ENCODE measurements at places on chromosomes 11 and 22.

GRCh38 chr22:38353142-38353629 lies 36.0 kb upstream of the CSNK1E start:
- no peak for DNase-seq

- no peak for DNase-seq
Measured at GRCh38 chr11:61012737-61013215, 41.3 kb downstream of the CD6 start.

- no peak for DNase-seq
Measured at GRCh38 chr11:68751004-68751325, 355 bp downstream of the TESMIN start.

GRCh38 chr11:111733611-111734088 lies 32.5 kb downstream of the PPP2R1B start:
- DNase-seq: no peak

DNA sequence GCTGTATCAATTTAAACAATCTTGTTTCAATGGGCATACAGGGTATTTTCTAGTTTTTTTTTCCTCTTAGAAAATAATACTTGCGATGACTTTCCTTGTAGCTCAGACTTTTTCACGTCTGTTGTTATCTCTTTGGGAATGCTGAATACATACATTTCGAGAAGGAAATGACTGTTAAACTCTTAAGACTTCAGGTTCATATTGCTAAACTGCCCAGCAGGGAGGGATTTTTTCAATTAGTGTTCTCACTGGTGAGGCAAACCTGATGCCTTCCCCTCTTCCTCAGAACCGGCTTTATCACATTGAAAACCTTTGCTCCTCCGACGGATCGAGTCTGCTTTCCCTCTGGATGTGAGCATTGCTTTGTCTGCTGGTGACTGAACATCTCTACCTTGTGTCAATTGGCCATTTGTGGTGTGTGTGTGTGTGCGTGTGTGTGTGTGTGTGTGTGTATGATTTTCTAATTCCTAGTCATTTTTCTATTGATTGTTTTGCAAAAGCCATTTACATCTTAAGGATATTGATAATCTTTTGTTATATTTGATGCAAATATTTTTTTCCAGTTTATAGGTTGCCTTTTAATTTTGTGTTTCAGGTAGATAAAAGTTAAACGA lies 6.6 kb downstream of the NEAT1 start:
- no peak for DNase-seq
